ENCODE measurements at places on chromosomes 6 and 20. TPM values are rescaled to one million over a fixed set of nuclear protein-coding genes. Genes with fewer than 3 reads are reported as not detected.

Gene ID4
- total RNA-seq, result under 0.01 TPM

Gene BPIFB4
- not detected for total RNA-seq

- DNase-seq, result peak; percentile 19
These were observed 743 bp downstream of the CMTR1 start for GRCh38 chr6:37433657-37434271.

DNA sequence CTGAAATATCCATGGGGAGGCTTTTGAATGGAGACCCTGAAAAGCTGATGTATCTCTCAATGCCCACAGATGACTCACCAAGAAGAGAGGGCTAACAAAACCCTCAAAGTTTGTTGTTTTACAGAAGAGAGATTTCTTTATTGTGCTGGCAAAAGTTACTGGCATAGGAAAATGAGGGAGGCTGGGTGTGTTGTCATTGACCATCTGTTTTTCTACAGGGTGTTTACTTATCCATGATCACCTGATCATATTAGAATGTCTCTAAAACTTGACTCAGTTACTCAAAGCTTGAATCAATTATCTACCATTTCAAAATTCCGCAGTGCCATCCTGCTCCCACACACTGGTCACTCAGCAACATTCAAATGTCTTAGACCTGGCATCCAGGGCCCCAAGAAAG, 9.8 kb downstream of the NCOA6 start:
- DNase-seq, result no peak

- DNase-seq, result no peak
These were observed 33.2 kb downstream of the CCN2 start for GRCh38 chr6:131917763-131918649.

GRCh38 chr6:11774426-11774825, 4.2 kb downstream of the ADTRP start:
- no peak for DNase-seq

- DNase-seq, result no peak
These were observed 107.0 kb downstream of the HIVEP1 start for GRCh38 chr6:12119085-12119588.

Gene FAM162B
- 6.2 TPM for total RNA-seq

- DNase-seq, result no peak
These were observed 22.2 kb downstream of the TOX2 start for GRCh38 chr20:43936805-43937204.

Gene CRISP3
- not detected for total RNA-seq

Gene EYA4
- under 0.01 TPM for total RNA-seq

GRCh38 chr20:39605908-39606307, 643.8 kb downstream of the DHX35 start:
- DNase-seq, result no peak

GRCh38 chr6:137813308-137813970, 53.6 kb upstream of the TNFAIP3 start:
- no peak for DNase-seq

GRCh38 chr6:1222728-1223595, 88.9 kb upstream of the FOXQ1 start:
- DNase-seq, result no peak

DNA sequence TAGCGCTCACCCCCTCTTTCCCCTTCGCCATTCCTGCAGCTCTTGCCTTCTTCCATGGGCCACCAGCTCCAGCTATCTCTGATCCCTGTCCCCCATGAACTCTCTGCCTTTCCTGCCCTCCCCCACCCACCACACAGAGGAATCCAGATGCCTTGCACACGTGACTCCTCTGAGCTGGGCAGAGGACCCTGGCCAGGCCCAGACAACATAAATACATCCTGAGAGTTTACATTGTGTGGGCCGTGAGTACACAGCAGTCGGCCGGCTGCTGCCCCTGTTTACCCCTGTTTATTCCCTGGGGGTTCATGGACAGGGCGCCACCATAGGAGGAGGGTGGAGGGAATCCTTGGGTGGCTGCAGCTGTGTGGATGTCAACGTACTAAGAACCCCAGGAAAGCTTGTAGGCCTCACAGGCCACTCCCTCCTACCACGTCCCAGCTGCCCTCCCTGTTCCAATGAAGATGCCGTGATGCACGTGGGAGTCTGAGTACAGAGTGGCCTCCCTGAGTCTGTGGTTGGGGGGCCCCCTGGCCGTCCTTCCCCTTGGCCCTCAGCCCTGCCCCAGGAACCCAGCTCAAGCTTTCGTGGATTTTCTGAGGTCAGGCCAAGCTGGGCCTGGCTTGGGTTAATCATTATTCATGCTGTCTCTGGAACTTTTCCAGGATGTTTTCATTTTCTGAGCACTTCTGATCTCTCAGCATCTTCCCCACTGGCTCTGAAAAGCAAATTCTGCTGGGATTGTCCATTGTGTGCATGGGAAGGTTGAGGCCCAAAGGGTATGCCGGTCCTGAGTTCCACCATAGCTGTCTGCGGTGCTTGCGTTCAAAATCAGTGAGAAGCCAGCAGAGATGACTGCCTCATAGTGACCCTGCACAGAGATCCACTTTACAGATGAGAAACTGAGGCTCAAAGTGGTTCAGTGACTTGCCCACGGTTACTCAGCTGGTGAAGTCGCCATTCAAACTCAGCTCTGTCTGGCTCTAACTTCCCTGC, 136.3 kb downstream of the MRPL14 start:
- no peak for DNase-seq

Gene MOCS3
- 6.7 TPM for total RNA-seq

Gene TMEM14C
- total RNA-seq, result 93.6 TPM

DNA sequence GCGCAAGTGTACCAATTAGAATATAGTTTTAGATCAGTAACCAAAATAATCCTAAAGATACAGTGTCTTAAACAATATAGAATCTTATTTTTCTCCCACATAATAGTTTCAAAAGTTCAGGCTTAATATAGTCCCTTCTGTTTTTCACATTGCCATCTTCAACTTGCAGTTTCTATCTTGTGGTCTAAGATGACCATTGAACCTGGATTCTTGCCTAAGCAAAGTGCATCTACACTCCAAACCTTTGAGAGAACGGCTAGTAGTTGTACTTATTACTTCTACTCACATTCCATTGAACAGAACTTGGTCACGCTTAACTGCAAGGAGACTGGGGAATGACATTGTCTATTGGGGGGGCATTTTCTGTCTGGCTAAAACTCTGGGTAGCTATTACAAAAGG, 373.0 kb downstream of the LMBRD1 start:
- DNase-seq, result no peak

Gene SULF2
- total RNA-seq, result 220 TPM

All from dermis microvascular lymphatic vessel endothelial cell (primary cell).